Activated naive CD8-positive, alpha-beta T cell treated with anti-CD3 and anti-CD28 coated beads, Interleukin-2, amount 50 U/mL, for 24 hours (primary cell): ENCODE measurements at places on chromosomes 7 and 10.

DNA sequence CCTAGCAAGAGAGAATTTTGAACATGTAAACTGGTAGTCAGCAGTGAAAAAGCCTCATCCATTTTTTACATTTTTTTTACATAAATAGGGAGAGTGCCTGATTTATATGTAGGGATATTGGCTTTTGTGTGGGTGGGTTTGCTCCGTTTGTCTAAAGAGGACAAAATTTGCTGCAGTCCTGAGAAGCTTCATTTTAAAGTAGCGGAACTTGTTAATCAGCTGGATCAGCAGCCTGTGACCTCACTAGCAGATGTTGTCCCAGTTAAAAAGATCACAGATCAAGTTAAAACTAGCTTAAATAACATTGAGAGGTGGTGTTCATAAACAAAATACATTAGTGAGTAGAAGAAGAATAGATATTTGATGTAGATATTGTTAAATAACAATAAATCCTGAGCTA, 2.6 kb downstream of the ATRNL1 start:
- DNase-seq, result no peak

GRCh38 chr7:137755427-137755826, 91.3 kb downstream of the DGKI start:
- no peak for DNase-seq

GRCh38 chr7:147646568-147646967, 944.0 kb upstream of the C7orf33 start:
- DNase-seq, result no peak

DNA sequence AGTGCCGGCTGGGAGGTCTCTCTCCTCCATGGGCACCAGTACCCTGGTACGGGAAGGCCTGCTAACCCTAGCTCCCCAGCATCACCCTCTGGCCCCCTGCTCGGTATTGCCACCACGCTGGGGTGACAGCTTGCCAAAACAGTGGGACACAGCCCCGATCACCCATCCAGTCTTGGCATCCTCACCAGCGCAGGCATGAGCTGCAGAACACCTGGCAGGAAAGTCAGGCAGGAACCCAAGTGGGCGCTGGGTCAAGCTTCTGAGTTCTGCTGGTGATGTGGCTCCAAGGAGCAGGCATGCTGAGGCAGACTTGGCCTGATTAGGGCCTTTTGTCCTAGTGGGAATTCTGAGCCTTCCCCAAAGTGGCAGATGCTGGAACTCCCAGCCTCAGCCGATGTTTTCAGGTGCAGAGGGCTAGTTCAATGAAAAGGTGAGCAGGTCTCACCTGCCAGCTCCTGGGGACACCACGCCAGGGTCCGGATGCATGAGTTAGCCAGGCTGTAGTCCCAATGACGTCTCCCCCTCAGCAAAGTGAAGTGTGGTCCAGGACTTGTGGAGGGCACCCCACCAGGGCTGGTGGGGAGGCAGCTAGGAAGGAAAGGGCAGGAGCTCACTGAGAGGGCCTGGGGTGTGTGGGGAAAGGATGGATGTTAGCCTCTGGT, 8.5 kb upstream of the ZNF22 start:
- DNase-seq, result no peak

GRCh38 chr7:72265071-72265904, 146.8 kb downstream of the CALN1 start:
- no peak for DNase-seq

DNA sequence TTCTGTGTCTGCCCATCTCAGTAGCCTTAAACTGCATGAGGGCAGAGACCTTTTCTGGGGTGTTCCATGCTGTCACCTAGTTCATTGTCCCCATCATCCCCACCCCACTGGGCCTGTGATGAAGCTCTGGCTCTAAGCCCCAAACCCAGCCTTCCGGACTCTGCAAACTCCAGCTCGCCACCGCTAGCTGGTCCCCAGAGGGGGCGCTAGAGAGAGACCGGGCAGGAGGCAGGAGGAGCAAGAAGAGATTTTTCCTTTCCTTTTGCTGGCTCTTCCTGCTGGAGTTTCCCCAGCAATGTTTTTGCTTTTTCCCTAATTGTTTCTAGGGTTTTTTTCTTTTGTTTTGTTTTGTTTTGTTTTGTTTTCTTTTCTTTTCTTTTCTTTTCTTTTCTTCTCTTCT, 234.4 kb downstream of the TEX36 start:
- peak; percentile 4 for DNase-seq

DNA sequence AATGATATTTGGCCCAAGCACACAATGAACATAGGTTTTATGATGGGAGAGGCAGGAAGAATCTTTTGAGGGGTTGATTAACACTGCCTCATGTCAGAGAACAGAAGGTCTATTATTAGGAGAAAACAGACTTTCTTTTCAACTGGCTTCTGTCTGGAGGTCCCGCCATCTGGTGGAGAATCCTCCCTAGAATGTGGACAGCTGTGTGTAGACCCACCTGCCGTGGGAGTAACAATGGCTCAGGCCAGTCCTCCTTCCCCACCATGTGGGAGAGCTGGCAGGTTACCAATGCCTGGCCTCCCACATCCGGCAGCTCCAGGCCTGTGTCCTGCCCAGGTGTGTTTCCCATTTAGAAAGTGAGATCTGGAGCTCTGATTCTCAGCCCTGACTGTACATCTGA, 70.4 kb upstream of the AOAH start:
- DNase-seq, result no peak

DNA sequence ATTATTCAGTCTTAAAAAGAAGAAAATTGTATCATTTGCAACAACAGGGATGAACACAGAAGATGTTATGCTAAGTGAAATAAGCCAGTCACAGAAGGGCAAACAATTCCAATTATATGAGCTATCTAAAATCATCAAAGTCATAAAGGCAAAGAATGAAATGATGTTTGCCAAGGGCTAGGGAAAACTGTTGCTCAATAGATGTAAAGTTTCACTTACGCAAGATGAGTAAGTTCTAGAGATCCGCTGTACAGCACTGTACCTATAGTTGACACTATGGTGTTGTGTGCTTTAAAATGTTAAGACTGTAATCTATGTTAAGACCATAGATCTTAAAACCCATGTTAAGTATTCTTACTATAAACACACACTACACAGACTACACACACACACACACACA, 904.6 kb upstream of the LRRN3 start:
- no peak for DNase-seq

GRCh38 chr7:13217768-13218167, 530.3 kb downstream of the ARL4A start:
- DNase-seq, result no peak

DNA sequence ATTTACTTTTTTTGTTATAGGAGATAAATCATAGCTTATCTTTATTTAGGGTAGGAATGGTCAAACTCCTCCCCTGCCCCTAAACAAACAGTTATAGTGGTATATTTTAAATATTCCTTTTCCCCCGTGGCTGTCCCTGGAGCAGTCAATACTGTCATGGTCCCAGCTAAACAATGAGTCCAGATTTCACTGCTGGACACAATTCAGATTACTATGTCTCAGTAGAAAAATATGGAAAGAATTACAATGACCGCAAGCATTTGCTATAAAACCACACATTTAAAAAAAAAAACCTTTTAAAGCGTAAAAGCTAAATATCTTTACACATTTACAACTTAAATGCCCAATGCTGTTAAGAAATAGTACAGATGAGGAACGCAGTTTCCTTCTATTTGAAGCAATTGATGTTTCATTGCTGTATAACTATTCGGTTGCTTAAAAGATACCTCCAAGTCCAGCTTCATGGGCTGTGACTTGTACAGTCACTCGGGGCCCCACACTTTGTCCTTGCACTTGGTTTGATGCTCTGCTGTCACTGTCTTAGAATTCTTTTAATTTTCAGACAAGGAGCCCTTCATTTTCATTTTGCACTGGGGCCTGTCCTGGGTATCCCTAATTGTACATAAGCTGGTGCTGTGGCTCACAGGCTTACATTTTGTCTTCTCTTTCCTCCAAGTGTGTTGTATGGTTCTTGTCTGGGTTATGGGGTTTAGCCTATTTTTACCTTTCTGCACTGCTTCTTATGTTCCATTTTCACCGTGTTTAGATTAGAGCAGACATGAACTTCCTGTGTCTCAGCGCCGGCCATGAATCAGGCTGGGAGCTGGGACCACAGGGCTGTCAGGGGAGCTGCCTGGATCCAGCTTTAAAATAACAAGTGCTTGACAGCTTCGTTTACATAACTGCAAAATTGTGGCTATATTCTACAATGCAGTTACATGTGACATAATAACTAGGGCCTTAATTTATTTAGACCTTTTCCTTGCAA, 530.2 kb upstream of the FZD8 start:
- no peak for DNase-seq

DNA sequence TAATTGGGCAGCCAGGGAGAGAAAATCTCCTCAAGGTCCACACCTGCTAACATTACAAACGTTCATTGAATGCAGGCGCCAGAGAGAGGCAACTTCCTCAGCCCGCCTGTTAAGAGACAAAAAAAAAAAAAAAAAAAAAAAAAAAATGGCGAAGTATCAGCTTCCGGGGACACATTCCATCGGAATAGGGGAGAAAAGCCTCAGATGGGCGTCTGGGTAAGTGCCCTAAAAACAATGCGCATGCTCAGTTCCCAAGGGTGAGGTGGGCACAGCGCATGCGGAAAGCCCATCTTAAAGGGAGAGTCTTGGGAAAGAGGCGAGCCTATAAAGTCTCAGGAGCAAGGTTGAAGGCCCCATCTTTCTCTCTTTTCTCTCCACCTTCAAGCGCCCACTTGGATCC, 1139.7 kb upstream of the CELF2 start:
- no peak for DNase-seq

- DNase-seq, result no peak
These were observed 312.8 kb upstream of the SORCS1 start for GRCh38 chr10:107477266-107477665.

DNA sequence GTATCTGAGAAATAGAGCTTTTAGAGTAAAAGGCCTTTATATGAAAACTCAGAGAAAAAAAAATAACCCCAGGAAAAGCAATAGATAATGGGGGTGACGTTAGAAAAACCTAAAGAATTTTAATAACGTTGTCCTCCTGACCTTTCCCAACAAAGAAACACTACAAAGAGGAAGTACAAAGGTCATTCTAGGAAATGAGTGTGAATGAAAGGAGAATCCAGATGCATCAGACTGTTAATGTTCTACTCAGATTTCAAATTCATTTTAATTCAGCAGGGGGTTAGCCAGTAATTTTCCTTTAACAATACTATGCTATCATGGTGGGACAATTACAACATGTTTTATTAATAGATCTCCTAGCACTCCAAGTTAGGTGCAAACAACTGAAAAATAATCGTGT, 73.8 kb upstream of the CDK1 start:
- no peak for DNase-seq

DNA sequence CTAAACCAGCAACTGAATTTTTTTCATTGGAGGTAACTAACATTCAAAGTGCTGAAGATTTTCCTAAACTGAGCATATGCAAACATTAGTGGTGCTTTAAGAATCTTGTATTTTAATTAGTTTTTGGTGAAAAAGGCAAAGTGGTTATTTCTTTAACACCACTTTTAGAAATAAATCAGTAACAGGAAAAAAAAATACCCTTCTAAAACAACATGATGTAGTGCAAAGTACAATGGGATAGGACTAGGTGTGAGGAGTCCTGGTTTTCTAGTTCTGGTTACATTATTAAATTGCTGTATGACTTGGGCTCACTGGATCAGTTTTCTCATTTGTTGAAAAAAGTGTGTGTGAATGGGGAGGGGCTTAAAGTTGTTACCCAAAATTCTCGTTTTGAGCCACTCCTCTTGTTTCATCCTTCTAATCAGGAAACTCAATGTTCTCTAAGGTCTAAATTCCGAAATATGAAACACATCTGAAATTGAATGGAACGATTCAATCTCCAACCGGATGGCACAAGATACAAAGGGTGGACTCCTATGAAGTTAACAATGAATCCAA, 1.8 kb downstream of the WASL start:
- DNase-seq, result no peak

DNA sequence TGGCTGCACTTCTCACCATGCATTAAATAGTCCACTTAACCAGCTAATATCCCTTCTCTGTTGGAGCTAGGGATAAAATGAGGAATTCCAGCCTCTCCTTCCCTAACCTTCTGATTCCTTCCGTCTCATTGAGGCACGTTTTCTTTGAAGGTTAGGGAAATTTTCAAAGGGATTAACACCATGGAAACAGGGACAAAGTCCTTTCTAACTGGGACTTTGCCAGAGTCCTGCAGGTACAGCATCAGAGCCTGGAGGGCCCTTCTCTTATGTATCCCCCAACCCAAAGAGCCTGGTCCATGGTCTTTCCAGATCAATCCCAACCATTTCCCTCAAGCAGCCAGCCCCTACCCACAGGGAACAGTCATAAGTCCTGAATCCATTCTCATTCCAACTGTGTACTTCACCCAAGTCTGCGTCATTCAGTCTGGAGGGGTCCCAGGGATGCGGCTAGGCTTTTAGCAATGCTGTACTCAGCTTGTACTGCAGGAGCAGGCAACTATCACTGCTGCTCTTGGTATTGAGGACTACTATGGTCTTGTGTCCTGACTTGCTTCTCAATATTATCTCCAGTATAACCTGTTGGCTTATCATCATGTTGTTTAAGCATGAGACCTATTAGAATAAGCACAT, 34.6 kb upstream of the CROT start:
- no peak for DNase-seq

DNA sequence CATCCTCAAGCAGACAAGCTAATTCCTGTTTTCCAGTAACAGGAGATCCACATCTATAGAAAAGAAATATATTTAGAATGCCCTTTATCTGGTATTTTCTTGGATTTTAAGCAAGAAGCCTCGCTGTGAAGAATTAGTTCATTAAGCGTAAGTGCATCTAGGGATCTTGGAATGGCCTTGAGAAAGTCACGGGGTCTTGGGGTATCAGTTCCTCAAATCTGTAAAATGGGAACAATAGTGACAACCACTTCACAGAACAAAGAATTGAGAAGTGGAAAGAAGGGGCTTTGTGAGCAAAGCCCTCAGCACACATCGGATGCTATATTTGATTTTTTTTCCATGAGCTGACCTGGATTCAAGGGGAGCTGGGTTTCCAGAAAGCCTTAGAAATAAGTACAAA, 32.3 kb upstream of the WDFY4 start:
- DNase-seq, result no peak

- no peak for DNase-seq
These were observed 56.1 kb downstream of the ZNF727 start for GRCh38 chr7:64101126-64101942.

GRCh38 chr7:36946401-36946739, 222.1 kb upstream of the AOAH start:
- no peak for DNase-seq

DNA sequence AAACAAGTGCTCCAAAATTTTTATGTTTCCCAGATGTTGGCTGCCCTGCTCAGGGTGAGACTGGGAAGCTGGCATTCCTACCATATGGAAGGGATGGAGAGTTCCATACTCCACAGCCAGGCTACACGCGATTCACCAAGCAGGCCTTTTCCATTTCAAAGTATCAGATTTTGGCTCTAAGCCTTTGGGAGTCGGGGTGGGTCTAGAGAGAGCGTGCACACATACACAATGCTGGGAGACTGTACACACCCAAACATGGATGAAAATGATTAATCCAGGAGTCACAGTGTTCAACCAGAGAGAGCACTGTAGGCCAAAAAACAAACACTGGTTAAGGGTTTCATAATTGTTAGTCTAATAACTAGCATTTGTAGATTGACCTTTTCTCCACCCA, 295.0 kb downstream of the BICC1 start:
- DNase-seq, result no peak

GRCh38 chr10:124252097-124252715, 158.8 kb upstream of the CHST15 start:
- no peak for DNase-seq

GRCh38 chr7:73822319-73823173, 8.2 kb upstream of the CLDN4 start:
- no peak for DNase-seq
